CD4-positive, alpha-beta T cell treated with Interleukin-2 at 100 ng/mL for 4 hours (primary cell): ENCODE measurements at places on chromosomes 6 and 20.

GRCh38 chr6:14434916-14435690 is 317.5 kb downstream of the CD83 start:
- no peak for DNase-seq

GRCh38 chr6:133748628-133749027 is 140.3 kb upstream of the TCF21 start:
- DNase-seq = no peak

GRCh38 chr6:138824482-138825144 is 28.7 kb downstream of the ECT2L start:
- no peak for DNase-seq

- DNase-seq = no peak
Measured at GRCh38 chr20:54254596-54254995, 46.7 kb downstream of the PFDN4 start.

DNA sequence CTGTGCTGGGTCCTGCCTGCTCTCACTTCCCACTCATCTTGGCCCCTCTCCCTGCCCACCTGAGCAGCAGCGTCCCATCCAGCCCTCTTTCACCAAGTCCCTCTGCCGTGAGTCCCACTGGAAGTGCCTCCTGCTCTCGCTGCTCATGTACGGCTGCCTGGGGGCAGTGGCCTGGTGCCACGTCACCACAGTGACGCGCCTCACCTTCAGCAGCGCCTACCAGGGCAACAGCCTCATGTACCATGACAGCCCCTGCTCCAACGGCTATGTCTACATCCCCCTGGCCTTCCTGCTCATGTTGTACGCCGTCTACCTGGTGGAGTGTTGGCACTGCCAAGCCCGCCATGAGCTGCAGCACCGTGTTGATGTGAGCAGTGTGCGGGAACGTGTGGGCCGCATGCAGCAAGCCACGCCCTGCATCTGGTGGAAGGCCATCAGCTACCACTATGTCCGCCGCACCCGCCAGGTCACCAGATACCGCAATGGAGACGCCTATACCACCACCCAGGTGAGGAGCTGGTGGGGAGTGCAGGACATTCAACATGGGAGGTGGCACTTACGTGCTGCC is 2.8 kb downstream of the TMEM151B start:
- DNase-seq = no peak

DNA sequence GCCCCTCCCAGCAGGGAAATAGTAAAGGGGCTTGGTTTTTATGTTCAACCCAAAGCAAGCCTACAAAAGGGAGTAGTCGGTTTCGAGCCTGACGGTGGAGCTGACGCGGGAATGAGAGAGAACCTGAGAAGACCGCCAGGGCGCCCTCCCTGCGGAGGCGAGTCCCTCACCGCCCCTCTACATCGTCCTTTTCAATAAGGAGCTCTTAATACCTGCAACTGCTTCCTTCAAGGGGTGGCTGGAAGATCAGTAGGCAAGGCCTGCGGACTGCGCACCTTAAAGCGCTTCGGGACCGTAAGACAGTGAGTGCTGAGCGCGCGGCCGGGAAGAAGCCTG is 709 bp upstream of the ZNF76 start:
- DNase-seq = no peak

DNA sequence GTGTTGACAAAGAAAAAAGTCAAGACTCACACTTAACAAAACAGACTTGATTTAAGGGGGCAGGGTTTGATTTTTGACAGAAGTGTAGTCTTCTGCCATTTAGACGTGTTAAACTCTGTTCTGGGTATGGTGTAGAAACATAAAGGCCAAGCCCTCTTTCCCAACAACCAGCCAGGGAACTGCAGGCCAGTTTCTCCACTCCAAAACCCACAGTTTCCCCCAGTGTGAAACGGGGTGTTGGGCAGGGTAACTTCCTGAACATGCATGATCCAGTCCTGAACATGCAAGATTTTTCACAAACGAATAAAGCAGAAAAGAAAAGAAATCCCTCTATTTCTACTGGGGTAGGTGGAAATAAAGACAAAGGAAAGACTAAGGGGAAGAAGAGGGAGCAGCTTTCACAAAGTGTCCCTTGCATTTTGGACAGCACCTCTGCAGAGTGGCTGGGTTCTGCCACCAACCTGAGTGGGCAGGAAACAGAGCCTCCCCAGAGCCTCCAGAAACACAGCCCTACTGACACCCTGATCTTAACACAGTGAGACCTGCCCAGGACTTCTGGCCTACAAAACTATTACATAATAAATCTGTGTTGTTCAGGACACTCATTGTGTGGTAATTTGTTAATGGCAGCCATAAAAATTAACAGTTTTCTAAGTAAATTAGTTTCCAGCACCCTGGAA is 7.5 kb downstream of the APMAP start:
- no peak for DNase-seq
